ENCODE measurements at places on chromosomes 2 and 18.
A peak's percentile ranks its signal among the peaks of the same experiment; 100 is the strongest.

DNA sequence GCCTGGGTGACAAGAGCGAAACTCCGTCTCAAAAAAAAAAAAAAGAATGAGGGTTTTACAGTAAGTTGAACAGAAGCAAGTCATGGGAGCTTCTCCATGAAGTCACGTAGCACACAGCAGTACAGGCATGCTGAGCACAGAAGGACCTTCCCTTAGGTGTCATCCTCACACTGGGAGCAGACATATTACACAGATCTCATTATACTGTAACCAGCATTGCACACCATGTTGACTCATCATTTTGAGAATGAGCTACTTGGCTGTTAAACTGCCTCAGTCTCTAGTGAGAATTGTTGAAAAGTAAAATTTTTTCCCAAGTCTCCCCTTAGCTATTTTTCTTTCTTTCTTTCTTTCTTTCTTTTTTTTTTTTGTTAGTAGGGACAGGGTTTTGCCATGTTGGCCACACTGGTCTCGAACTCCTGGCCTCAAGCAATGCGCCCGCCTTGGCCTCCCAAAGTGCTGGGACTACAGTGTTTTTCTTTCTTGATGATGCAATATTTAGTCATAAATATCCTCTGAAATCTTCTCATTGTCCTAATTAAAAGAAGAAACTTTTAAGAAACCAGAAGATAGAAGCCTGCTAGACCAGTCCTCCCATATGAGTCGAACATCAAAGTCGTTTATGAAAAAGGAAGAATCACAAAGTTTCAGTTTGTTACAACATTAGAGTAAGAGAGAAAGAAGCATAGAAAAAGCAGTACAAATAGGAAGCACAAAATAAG is 37.9 kb upstream of the PPP1CB start:
- no peak for DNase-seq

DNA sequence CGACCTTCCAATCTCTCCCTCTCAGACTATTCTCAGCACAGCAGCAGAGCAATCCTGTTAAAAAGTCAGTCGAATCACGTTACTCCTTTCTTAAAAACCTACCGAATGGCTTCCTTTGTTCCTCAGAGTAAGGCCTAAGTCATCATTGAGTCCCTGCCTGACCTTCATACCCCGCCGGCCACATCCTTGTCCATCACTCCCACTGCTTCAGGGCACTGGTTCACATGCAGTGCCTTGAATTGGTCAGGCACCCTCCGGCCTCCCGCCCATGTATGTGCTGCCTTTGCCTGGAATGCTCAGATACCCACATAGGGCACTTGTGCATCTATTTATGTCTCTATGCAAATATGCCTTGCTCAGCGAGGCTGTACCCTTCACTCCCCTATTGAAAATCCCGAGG is 206.4 kb downstream of the DLGAP1 start:
- no peak for DNase-seq

GRCh38 chr2:177211576-177212105 is 953 bp upstream of the HNRNPA3 start:
- no peak for DNase-seq

DNA sequence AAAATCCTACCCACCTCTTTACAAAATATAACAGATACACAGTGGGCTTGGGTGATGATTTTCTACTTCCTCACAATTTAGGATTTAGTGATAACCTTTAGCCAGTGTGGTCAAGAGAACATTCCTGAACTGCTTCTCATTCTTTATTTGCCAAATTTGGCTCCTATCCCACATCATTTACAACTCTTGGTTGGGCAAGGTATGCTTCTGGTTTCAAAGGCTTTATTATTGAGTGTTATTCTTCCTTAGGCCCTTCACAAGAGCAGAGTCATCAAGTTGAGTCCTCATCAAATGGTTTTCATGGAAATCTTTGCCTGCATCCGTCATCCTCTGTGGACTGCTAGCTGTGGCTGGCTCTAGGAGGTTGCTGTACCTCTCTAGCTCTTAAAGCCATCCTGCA is 472.0 kb upstream of the ETAA1 start:
- DNase-seq: no peak

DNA sequence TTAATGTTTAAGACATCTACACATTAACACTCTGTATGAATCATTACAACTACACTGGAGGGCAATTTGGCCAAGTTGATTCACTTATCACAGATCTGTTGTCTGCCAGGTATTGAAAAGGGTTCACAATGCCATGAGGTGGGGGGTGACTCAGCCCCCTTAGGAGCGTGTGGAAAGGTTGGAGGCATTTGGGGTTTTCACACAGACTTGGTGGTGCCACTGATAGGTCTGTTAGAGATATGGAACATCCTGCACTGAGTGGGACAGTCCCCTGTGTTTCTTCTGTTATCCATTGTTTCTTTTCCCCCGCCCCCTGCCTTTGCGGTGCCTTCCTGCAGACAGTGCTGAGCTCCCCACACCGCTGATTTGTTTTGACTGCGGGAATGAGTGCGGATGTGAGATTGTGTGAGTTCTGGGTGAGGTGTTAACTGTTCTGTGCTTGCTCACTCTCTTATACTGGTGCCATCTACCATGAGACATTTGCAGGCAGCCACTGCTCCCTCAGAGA is 9.3 kb upstream of the TSN start:
- DNase-seq: no peak

GRCh38 chr2:169071455-169071854 is 2.1 kb downstream of the DHRS9 start:
- no peak for DNase-seq

GRCh38 chr2:102279391-102279735 is 32.0 kb upstream of the IL1RL1 start:
- DNase-seq: no peak

- no peak for DNase-seq
Observed at GRCh38 chr2:218331745-218332144, 24.9 kb upstream of the CATIP start.

DNA sequence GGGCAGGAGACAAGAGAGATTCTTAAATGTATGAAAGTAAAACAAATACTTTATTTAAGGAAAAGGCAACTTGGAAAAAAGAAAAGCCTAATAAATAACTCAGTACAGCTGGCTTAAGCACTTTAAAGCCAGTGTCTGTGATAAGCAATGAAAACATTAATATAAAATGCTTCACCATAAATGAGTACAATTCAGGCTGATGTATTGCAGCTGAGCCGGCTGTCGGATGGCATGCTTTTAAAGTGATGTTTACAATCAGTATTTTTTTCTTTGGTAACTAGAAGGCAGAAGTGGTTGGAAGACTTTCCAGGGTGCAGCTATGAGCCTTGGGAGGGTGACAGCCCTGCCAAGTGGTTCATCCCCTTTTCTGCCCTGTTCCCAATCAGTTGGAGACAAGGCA is 58.7 kb upstream of the CELF4 start:
- DNase-seq: no peak

DNA sequence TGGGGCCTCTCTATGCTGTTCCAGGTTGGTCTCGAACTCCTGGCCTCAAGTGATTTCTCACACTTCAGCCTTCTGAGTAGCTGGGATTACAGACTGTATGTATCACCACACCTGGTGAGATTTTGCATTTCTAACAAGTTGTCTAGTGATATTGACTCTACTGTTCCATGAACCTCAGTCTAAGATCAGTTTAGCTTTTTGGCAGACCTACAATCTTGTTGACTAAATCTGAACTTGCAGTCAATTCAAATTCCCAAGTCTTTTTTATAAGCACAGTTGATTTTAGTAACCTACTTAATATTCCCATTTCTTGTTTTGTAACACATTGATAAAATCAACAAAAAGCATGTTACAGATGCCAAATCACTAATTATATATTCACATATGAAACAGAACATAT is 266.1 kb upstream of the CYP26B1 start:
- no peak for DNase-seq

DNA sequence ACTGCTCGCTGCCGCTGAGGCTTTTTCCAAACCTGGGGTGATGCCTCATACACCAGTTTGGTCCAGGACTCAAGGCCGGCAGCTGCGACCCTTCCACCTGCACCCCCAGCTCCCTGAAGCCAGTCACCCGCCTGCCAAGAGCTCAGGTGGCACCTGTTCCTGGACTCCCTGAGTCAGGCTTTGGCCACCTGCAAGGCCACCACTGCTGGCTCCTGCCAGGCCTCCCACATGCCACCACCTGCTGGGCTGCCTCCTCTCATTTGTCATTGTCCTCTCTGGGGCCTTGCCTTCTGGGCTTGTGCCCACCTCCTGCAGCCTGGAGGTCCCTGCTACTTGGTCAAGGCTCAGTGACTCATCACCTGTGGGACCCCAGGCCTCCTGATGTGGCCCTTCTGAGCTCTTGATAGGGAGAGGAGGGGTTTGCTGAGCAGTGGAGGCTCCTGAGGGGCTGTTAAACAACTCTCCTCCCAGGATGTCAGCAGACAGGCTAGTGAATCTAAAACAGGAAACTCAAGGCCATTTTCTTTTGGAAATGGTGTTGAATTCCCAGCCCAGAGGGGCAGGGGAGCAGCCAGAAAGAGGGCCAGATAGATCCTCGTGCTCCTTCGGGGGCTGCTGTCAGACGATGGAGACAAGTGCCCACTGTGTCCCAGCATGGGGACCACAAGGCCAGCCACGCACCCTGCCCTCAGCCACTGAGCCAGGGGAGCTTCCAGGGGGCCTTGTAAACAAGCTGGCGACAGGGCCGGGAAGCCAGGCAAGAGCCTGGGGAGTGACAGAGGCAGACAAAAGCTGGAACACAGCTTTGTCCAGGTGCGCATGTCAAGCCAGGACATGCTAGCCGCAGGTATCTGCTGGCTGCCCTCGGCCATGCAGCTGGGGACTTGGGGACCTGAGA is 416.8 kb downstream of the LRATD1 start:
- DNase-seq: no peak

DNA sequence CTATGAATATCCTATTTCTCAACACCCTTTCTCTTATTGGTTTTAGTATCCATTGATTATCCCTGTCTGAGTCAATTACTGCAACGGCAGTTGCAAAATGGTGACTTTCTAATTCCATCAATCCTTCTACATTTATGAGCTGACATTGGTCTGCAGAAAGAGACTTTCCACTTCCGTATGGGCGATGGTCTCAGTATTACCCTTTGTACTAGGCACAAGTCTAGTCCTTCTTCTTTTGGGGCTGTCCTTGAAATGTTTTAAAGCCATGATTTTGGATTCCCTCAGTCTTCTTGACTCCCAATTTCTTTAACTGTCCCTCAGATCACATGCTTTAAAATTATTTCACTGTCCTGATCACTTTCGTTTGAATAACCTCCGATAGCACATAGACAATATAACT is 32.7 kb upstream of the SOCS6 start:
- DNase-seq: no peak

GRCh38 chr2:69209482-69209881 is 177.5 kb downstream of the GFPT1 start:
- no peak for DNase-seq

DNA sequence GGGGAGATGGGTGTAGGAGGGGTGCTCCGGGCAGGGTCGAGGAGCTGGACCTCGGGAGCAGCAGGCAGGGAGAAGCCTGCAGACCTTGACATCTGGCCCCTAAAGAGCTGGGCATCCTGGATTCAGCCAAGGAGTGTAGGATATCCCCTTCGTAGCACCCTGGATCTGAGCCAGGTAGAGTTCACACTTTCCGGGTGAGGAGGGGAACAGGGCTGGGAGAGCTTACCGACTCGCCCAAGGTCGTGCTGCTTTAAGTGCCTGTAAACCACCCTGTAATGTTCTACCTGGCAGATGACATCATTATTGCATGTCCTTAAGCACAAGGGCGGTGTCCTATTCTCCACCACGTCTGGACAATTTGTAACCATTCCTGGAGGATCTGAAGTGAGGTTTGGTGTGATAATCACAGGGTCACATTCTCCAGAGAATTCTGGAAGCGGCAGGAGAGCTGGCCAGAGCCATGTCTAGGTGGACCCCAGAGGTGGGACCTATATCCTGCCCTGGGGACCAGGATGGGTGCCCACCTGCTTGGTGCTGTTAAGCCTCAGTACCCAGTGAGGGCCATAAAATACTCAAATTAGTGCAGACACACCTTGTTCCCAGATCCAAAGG is 14.6 kb downstream of the ITM2C start:
- no peak for DNase-seq

GRCh38 chr2:191617575-191617974 is 60.4 kb upstream of the NABP1 start:
- peak; percentile 71 for DNase-seq

GRCh38 chr2:69817729-69818501 is 11.5 kb upstream of the GMCL1 start:
- no peak for DNase-seq

DNA sequence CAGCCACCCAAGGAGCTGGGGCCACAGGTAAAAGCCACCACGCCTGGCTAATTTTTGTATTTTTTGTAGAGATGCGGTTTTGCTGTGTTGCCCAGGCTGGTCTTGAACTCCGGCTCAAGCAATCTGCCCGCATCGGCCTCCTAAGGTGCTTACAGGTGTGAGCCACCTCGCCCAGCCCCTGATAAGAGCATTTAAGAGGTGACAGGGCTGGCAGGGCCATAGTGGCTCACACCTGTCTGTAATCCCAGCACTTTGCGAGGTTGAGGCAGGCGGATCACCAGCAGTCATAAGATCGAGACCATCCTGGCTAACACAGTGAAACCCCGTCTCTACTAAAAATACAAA is 9.0 kb upstream of the CNNM3 start:
- DNase-seq: no peak

DNA sequence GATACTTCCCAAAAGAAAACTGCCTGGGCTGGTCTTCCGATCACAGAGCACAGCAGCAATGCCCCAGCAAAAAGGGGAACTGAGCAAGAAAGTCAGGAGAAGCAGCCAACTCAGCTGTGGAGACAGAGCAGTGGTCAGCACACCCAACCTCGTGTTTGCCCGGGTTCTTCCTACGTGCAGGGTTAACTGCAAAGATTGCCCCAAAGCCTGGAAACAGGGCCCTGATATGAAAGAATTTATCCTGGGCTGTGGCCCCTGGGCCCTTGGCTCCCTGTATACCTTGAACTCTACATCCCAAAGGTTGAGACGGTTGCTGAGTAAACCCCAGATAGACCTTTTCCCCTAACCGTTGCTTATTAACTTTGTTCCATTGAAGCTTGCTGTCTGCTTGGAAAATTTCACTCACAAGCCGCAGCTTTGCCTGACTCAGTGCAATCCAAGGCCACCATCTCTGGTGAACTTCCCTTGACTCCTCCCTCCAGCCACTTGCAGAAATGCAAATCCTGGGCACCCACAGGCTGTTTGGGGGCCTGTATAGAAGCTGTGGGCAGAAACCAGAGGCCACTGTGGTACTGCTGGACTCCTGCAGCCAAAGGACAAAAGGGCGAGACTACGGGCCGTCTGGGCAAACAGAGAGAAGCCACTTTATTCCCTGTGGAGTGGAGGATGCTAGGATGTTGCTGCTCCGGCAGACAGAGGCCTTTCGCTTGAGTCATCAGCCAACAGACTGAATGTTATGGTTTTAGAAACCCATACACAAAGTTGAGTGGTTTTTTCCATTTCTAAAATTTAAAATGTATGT is 18.2 kb downstream of the NRP2 start:
- DNase-seq: no peak

DNA sequence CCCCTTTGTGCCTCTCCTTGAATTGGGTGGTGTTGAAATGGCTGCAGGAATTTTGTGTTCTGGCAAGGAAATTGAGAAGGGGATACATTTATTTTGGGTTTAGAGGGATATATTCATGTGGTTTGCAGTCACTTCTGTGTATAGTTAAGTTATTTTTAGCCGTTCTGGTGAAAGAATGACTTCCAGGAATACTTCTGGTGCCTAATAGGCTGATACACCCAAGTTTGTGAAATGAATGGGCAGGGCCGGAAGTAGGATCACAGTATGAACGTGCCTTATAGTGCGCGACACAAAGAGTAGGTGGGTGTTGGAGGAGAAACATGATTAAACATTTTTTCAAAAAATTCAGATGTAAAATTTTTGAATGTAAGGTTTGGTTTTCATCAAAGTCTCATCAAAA is 168.6 kb upstream of the ATP5MC3 start:
- DNase-seq: no peak

Data from stimulated activated effector memory CD8-positive, alpha-beta T cell treated with anti-CD3 and anti-CD28 coated beads, Interleukin-12 subunit alpha, Interleukin-12 subunit beta, amount 100 ng/mL, for 72 hours (primary cell).